IgD-negative memory B cell (primary cell): ENCODE measurements at places on chromosomes 5 and 9. TPM values are rescaled to one million over a fixed set of nuclear protein-coding genes. Genes with fewer than 3 reads are reported as not detected.

Gene BASP1
- 149 TPM for polyA plus RNA-seq

Gene SH3RF2
- polyA plus RNA-seq = not detected

Gene FAM153A
- not detected for polyA plus RNA-seq

Gene KIF12
- polyA plus RNA-seq = not detected

Gene CBY3
- polyA plus RNA-seq = 0.64 TPM

Gene NRARP
- not detected for polyA plus RNA-seq

Gene LCP2
- polyA plus RNA-seq = 31.6 TPM

Gene CLTB
- 54.1 TPM for polyA plus RNA-seq

Gene CDC25C
- not detected for polyA plus RNA-seq
